ENCODE measurements at places on chromosomes 12 and 14. TPM values are rescaled to one million over a fixed set of nuclear protein-coding genes. Genes with fewer than 3 reads are reported as not detected.
A peak's percentile ranks its signal among the peaks of the same experiment; 100 is the strongest.

DNA sequence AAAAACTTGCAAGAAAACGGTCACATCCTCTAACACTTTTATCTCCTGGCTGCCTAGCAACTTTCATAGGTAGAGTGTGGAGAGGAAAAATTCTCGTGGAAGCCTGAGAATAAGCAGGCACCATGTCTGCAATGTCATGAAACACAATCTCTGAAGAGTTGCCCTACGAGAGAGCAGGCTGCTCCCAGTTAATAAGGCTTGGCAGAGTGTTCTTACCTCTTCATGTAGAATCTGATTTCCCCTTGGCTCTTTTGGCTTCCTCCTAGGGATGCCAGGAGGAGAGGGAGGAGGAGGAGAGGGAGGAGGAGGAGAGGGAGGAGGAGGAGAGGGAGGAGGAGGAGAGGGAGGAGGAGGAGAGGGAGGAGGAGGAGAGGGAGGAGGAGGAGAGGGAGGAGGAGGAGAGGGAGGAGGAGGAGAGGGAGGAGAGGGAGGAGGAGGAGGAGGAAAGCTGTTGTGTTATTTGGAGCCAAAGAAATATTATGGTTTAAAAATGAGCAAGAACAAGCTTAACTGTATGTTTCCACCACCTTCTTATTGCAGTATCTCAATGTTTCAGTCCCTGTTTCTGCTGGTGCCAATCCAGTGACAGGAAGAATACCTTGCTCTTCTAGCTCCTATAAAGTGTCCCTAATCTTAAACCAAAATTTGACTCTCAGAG is 52.9 kb downstream of the EGLN3 start:
- H3K4me3 ChIP-seq = no peak overlapping the region
- no peaks in the 10 kb centered on the region for H3K36me3 ChIP-seq
- no peak for DNase-seq
- peaks cover 5% of the 10 kb centered on the region for H3K4me1 ChIP-seq
- no peaks in the 10 kb centered on the region for H3K27me3 ChIP-seq

GRCh38 chr14:76259029-76259735 is 107.5 kb downstream of the GPATCH2L start:
- no peak for DNase-seq
- no peaks in the 10 kb centered on the region for H3K36me3 ChIP-seq
- H3K27me3 ChIP-seq = no peaks in the 10 kb centered on the region
- H3K4me1 ChIP-seq = no peaks in the 10 kb centered on the region
- no peak overlapping the region for H3K27ac ChIP-seq

DNA sequence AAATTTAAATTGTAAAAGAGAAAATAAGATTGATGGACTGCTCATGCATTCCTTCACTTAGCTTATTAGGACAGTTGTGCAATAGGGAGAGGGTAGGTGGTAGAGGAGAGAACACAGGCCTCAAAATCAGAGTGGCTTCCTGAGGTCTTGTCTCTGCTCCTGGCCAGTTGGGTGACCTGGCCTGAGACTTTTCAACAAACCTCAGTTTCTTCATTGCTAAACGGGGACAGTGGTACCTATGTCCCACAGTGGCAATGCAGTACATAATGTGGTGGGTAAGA is 2.6 kb downstream of the MAP3K12 start:
- no peaks in the 10 kb centered on the region for H3K36me3 ChIP-seq
- H3K4me1 ChIP-seq = peaks cover 7% of the 10 kb centered on the region
- H3K4me3 ChIP-seq = peak overlapping the region; percentile 15
- peak overlapping the region; percentile 25 for H3K27ac ChIP-seq
- no peaks in the 10 kb centered on the region for H3K27me3 ChIP-seq

- no peaks in the 10 kb centered on the region for H3K27me3 ChIP-seq
- H3K27ac ChIP-seq = peak overlapping the region; percentile 77
- peaks cover 18% of the 10 kb centered on the region for H3K4me1 ChIP-seq
- H3K36me3 ChIP-seq = no peaks in the 10 kb centered on the region
- peak overlapping the region; percentile 8 for H3K4me3 ChIP-seq
Measured at GRCh38 chr12:480831-481816, 21.4 kb downstream of the B4GALNT3 start.

- H3K4me3 ChIP-seq = no peak overlapping the region
- DNase-seq = no peak
- no peaks in the 10 kb centered on the region for H3K36me3 ChIP-seq
- H3K27ac ChIP-seq = no peak overlapping the region
- H3K4me1 ChIP-seq = no peaks in the 10 kb centered on the region
- peaks cover 2% of the 10 kb centered on the region for H3K27me3 ChIP-seq
Measured at GRCh38 chr12:38911611-38912010, 6.2 kb upstream of the CPNE8 start.

GRCh38 chr14:24943024-24943423 is 106.9 kb downstream of the STXBP6 start:
- H3K4me3 ChIP-seq = no peak overlapping the region
- no peaks in the 10 kb centered on the region for H3K4me1 ChIP-seq
- no peaks in the 10 kb centered on the region for H3K27me3 ChIP-seq
- H3K27ac ChIP-seq = no peak overlapping the region
- H3K36me3 ChIP-seq = no peaks in the 10 kb centered on the region

- no peak for DNase-seq
- no peak overlapping the region for H3K27ac ChIP-seq
- H3K4me1 ChIP-seq = no peaks in the 10 kb centered on the region
- no peaks in the 10 kb centered on the region for H3K36me3 ChIP-seq
- no peak overlapping the region for H3K4me3 ChIP-seq
- H3K27me3 ChIP-seq = no peaks in the 10 kb centered on the region
Measured at GRCh38 chr12:125744201-125744600, 679.0 kb downstream of the AACS start.

- no peak for DNase-seq
- no peaks in the 10 kb centered on the region for H3K27me3 ChIP-seq
- H3K27ac ChIP-seq = no peak overlapping the region
- no peak overlapping the region for H3K4me3 ChIP-seq
- H3K4me1 ChIP-seq = no peaks in the 10 kb centered on the region
- no peaks in the 10 kb centered on the region for H3K36me3 ChIP-seq
Measured at GRCh38 chr14:63214417-63215196, 10.4 kb downstream of the RHOJ start.

Gene NANOG
- not detected for total RNA-seq

DNA sequence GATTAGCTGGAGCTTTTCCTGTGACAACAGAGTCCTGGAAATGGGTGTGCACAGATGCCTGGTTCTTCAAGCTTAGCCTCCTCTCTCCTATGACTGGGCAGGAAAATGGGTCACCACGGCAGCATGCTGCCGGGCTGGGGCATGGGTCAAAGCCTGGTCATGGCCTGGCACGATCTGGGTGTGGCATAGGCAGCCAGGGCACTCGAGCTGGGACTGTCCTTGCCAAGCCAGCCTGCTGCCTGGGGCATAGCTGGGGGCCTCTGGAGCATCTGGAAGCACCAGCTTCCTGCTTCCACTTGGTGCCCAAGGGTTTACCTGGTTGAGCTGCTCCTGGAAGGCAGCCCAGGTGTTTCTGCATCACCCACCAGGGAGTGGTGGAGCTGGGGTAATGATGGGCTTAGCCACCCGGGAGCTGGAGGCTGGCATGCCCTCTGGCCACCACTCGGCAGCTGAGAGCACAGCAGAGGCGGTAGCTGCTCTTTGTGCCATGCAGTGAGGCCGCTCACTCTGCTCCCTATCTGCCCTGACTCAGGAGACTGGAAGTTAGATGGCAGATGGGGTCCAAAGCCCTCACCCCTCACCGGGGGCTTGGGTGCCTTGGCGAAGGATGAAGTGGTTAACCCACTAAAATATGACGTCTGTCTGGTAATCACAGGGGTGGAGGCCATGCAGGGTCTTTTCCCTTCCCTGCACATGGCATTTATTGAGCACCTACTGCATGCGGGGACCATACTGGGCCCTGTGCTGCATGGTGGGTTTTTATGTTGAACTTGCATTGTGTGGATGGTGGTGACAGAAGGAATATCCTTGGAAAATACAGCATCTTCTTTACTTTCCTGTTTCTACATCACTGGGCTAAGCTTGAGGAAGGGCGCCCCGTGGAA is 1.7 kb downstream of the OTUB2 start:
- no peak overlapping the region for H3K4me3 ChIP-seq
- H3K36me3 ChIP-seq = no peaks in the 10 kb centered on the region
- no peak overlapping the region for H3K27ac ChIP-seq
- no peaks in the 10 kb centered on the region for H3K4me1 ChIP-seq
- peak; percentile 46 for DNase-seq
- H3K27me3 ChIP-seq = no peaks in the 10 kb centered on the region

DNA sequence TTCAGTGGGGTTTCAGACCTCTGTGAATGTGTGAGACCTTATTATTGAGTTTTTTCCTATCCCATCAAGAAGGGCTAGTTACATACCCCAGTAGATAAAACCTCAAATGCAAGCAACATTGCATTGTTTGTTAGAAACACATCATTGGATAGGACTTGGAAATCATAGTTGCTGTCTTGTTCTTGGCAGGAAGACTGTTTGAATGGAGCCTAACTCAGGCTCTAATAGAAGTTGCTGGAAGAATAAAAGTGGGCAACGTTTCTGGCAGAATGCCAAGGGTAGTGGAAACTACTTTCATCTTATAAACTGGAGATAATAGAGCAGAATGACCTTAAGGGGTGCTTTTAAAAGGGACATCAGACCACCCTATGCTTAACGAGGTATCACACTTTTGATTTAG is 9.9 kb upstream of the PTHLH start:
- DNase-seq = no peak
- H3K27me3 ChIP-seq = no peaks in the 10 kb centered on the region

DNA sequence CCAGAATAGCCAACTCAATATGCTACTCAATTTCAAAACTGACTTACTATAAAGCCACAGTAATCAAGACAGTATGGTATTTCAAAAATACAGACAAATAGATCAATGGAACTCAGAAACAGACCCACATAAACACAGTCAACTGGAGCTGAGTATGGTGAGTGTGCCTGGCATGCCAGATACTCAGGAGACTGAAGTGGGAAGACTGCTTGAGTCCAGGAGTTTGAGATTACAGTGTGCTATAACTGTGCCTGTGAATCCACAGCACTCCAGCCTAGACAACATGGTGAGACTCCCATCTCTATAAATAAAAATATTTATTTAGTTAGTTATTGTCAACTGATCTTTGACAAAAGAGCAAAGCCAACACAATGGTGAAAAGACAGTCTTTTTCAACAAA is 81.8 kb downstream of the NUMB start:
- H3K4me3 ChIP-seq = no peak overlapping the region
- no peaks in the 10 kb centered on the region for H3K4me1 ChIP-seq
- no peaks in the 10 kb centered on the region for H3K36me3 ChIP-seq

Gene MRPS35
- total RNA-seq = 51.8 TPM

All from psoas muscle (tissue), 8 donors.